Skeletal muscle cell (primary cell): ENCODE measurements at places on chromosomes 16 and 17.

- no peak for DNase-seq
Measured at GRCh38 chr16:84379709-84380362, 11.5 kb downstream of the ATP2C2 start.

DNA sequence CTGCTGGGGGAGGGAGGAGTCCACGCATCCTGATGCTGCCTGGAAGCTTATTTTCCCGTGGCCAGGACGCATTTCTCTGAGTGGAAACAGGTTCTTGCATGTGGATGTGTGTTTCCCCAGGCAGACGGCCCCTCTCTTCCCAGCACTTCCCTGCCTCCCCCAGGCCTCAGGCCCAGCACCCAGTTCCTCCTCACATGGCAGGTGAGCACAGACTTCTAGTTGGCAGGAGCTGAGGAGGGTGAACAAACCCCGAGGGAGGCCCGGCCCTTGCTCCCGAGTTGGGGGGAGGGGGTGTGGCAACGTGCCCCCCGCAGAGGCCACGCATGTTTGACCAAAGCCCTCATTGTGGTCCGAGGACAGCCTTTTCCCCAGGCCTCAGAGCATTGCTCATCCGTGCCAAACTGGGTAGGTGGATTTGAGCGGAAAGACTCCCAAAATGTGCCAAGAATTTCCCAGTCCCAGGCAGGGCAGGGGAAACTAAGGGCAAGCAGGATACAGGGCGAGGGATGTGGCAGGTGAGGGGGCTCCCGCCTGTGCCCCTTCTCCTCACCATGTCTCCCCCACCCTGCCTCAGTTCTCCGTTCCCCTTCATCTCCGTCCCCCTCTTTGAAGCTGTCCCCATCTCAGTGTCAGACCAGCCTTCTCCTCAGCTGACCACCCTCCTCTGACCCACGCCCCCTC is 1.5 kb upstream of the SPEM1 start:
- DNase-seq = no peak

DNA sequence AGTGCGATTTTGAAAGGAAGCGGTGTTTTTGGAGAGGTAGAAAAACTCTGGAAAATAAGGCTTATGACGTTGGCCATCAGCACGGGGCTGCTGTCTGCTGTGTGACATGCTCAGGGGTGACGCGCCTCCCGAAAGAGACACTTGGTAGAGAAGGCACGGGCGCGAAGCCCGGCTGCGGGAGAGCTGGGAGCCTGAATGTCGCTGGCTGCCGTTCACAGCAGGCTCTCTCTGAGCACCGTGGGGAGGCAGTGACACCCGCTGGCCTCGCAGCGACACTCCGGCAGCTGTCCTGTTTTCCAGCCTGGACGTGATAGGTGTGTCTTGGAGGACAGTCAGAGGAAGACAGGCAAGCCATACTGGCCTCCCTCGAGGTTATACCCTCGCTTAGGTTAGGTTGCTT is 759.1 kb upstream of the RBFOX1 start:
- DNase-seq = no peak

DNA sequence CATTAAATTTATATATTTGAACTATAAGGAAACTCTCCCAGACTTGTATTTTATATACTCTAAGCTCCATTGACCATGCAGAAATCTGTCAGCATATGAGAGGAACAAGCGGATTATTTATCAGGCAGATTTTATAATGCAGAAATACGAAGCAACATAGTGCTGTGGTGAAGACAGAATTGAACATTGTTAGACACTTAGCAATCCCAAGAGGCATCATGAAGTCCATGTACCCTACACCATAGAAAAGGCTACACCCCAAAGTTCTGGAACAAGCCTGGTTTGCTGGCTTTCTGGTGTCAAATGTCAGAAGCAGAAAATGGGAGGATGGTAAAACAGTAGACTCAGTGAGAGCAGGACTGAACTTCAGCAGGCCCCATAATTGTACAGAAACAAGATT is 241.1 kb downstream of the PRKCA start:
- DNase-seq = no peak

- DNase-seq = no peak
Measured at GRCh38 chr16:70267516-70267915, 15.8 kb upstream of the EXOSC6 start.

DNA sequence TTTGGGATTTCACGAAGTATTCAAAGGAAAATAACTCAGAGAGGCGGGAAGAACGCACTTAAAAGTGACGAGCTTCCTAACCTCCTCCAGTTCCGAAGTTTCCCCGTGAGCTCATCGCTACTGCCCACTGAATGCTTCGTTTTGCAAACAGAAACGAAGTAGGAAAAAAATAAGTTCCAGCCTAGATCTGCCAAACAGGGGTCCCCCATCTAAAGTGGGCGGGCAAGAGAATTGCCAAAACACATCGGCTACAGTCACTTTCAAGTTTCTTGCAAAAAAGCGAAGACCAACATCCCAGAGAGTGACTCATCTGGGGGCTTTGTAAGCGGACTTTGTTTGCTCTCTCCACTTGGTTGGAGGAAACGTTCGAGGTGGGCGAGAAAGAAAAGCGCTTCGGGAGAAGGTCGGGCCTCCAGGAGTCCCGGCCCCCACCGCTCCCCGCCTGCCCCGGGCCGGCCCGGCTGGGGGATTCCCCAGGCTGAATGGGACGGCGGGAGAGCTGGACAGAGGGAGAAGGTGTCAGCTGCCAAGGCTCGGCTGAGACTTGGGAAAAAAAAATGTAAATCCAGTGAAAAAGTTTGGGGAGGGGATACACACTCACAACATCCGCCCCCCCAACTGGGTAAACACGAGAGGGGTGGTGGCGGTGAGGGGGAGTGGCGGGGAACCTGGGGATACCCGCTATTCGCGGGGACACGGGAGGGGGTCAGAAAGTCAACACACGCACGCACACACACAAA is 1.0 kb downstream of the VEZF1 start:
- DNase-seq = no peak

DNA sequence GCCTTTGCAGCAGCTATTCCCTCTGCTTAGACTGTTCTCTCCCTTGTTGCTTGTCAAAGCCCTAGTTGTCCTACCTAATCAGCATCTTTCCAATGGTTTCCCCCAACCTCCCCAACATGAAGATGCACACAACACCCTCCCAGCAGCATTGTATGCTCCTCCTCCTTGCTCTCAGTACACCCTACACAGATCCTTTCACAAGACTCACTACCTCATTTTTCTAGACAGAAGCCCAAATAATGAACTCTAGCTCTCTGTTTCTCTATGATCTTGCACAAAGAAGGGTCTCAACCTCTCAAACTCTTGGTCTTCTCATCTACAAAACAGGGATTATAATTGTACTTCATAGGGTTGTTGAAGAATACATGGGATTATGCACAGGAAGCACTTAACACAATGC is 19.4 kb downstream of the PSME3IP1 start:
- DNase-seq = no peak

- DNase-seq = no peak
Measured at GRCh38 chr17:11503308-11504035, 94.8 kb upstream of the DNAH9 start.

- DNase-seq = no peak
Measured at GRCh38 chr17:36085765-36086164, 4.2 kb downstream of the CCL3 start.

DNA sequence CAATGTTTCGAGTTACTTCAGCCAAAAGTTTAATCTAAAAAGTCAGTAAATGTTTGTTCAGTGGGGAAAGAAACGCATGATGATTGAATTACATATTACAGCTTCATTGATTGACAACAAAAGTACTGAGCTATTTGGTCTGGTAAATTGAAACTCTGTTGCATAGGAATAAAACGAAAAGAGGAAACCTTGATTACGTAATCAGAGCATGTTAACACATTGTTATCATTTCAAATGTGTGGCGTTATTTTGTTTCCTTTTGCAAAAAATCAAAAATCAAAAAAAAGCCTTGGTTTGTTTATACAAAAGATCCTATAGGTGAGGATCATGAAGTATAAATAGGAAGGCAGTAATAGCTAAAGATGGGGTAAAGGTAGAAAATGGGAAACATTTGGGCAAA is 19.5 kb upstream of the CA10 start:
- DNase-seq = no peak

GRCh38 chr17:51850201-51850600 is 308.3 kb downstream of the CA10 start:
- DNase-seq = no peak

DNA sequence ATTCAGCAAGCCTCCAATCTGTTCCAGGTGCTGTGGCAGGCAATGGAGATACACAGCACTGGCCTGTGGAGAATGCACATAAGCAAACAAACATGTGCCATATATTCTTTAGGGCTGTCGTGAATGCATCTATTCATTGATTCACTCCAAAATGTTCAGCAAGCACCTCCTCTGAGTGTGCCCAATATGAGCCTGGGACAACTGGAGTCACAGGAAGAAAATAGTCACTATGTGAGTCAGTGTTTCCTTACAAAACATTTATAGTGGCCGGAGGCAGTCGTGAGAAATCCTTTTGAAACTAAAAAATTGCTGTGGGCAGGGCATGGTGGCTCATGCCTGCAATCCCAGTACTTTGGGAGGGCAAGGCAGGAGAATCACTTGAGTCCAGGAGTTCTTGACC is 310.1 kb downstream of the CA10 start:
- DNase-seq = no peak

GRCh38 chr16:66979011-66979717 is 9.2 kb upstream of the CES4A start:
- no peak for DNase-seq

GRCh38 chr17:67526700-67527099 is 149.6 kb downstream of the PITPNC1 start:
- no peak for DNase-seq

DNA sequence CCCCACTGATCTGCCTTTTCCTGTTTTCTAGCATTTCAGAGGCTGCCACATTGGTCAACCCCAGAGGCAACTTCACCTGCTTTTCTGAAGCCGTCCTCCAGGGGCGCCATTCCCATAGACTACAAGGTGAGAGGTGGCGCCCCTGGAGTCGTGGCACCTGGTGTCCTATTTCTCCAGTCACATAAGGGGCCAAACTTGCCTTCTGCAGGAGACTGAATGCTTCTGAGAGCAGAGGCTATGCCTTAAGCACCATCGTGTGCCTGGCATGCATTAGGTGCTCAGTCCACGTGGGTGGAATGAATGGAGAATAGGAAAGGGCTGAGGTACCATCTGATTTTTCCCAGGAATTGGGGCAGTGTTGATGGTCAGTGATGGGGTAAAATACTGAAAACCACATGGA is 164.8 kb downstream of the HAPSTR1 start:
- no peak for DNase-seq

DNA sequence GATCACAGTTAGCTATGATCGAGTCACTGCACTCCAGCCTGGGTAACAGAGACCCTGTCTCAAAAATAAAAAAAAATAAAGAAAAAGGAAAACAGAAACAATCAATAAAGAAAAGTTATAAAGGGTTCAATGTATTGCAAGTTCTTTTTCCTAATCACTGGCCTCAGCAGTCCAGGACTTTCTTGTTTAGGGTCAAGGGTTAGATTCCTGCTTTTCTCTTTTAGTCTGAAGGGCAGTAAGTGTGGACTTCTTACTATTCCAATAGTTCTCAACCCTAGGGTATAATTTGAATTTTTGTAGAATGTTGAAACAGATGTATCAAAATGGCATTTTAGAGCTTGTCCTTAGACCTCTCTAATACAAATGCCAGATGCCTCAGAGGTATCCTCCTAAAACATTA is 27.3 kb downstream of the SMYD4 start:
- no peak for DNase-seq

GRCh38 chr17:77427391-77427991 is 286.7 kb downstream of the SEC14L1 start:
- DNase-seq = no peak

GRCh38 chr17:42803074-42803883 is 4.6 kb downstream of the CNTD1 start:
- no peak for DNase-seq

DNA sequence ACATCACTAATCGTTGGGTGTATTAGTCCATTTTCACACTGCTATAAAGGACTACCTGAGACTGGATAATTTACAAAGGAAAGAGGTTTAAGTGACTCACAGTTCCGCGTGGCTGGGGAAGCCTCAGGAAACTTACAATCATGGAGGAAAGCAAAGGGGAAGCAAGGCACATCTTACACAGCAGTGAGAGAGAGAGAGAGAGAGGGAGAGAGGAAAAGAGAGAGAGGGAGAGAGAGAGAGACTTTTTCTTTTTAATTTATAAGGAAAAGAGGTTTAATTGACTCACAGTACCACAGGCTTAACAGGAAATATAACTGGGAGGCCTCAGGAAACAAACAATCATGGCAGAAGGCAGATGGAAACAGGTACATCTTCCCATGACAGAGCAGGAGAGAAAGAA is 41.7 kb downstream of the CNGB1 start:
- no peak for DNase-seq

DNA sequence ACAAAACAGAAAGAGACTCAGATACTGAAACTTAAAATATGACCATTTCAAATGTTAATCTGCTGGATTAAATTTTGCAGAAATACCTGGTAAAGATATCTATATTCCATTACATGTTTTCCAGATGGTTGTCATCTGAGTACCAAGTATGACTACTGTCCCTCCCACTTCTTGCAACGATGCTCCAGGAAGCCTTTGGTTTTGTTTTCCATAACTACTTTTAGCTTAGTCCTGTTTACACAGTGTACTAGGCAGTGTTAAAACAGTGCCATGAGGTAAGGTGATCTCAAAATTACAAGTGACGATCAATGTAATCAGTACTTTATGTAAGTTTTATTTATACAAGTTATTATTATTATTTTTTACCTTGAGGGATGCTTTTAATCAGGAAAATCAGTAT is 17.8 kb downstream of the SMARCE1 start:
- no peak for DNase-seq

DNA sequence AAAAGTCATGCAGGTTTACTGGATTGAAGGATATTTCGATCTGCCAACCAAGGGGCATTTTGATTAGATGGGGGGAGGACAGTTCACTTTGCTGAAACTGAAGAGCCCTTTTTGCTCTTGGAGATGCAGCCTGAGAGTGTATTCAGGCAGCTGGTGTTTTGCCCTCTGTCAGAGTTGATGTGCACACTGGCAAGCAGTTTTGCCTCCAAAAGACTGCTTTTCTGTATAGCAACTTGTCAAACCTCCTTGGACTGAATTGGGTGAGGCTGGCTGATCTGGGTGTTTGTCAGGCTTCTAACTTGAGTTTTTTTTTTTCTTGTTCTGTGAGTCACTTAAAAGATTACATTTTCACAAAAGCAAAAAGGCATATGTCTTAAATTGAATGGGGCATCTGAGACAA is 22.6 kb upstream of the ANKFN1 start:
- DNase-seq = no peak

- DNase-seq = no peak
Measured at GRCh38 chr17:68356520-68356919, 65.2 kb downstream of the ARSG start.

DNA sequence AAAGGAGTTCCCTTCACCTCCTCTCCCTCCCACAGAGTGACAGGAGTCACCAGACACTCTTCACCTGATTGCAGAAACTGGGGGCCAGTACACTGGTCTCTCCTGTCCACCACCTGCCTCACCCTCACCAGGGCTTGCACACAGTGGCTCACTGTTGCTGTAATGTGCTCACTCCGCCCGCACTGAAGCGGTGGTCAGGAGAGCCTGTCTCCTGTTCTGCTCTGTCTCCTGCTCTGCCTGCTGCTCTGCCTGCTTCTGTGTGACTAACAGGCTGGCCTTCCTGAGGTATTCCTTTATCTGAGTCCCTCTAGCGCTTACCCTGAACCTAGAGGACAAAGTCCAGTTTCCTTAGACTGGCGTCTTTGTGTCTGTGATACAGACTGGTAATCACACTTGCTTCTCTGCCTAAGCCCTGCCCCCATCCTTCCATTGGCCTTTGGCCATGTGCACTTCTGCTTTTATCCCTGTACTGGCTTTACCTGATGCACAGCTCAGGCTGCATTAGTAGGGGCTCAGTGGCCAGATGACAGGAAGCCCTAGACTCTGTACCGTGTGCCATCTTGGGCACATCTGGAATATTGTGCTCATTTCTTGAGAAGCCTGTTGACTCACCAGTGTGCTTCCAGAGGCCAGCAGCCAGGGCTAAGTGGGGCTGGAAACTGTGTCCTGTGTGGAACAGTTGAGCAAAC is 13.3 kb downstream of the PROCA1 start:
- no peak for DNase-seq
